ENCODE measurements at places on chromosomes 4 and X.

- DNase-seq = no peak
Observed at GRCh38 chr4:54224996-54225597, 4.0 kb upstream of the PDGFRA start.

DNA sequence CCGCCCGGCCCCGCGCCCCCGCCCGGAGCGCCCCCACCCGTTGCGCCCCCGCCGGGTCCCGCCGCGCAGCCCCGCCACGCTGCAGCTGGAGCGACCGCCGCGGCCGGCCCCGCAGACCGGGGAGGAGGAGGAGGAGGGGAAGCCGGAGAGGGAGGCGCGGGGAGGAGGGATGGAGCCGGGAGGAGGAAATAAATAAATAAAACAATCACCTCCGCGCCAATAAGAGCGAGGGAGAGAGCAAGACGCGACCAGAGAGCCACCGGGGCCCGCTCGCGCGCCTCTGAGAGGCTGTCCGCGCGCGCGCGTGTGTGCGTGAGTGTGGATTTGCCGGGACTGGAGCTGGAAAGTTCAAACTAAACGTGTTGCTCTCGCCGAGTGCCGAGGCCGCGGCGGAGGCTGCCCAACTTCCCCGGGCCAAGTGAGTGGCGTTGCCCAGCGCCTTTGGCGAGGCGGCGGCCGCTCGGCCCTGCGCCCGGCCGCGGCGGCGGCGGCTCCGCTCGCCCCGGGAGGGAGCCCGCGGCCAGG, 2184.4 kb upstream of the TENM3 start:
- DNase-seq = peak; percentile 12

GRCh38 chr4:186764457-186764856, 40.8 kb upstream of the FAT1 start:
- DNase-seq = no peak

GRCh38 chr4:73701116-73701515, 39.3 kb upstream of the CXCL8 start:
- DNase-seq = no peak

DNA sequence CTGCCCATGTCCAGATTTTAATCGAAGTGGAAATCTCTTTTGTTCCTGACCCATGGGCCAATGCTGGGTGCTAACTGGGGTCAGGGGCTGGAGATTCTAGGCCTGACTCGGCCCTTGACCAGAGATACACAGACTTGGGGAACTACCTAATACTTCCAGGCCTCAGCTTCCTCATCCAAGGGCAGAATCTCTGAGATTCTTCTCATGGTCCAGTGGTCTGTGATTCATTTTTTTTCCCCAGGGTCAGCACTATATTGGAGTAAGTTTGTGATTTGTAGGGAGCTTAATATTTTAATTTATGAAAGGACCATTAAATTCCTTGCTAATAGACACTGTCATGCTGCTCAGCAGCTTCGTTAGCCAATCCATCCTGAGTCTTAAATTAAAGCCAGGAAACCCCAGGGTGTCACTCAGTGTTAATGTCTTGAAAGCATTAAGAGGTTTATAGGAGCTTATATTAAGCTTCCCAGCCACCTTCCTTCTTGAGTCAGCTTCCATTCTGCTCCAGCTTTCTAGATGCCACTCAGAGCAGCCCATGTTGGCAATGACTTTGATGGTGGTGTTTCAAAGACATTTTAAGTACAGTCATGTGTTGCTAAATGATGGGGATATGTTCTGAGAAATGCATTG, 27.0 kb upstream of the PROM1 start:
- DNase-seq = no peak

DNA sequence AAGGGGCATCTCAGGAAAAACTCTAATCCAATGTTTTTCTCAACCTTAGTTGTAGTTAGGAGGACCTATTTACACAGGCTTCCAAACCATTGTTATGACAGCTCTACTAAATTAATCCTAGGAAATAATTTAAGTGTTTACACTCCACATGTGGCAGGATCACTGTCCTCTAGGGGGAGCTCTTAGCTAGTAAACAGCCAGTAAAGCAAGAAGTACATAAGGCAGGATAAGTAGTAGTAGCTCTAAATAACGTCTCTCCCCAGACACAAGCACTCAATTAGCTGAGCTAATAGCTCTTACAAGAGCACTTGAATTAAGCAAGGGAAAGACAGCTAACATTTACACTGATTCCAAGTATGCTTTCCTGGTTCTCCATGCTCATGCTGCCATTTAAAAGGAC, 37.3 kb downstream of the NUDT11 start:
- peak; percentile 30 for DNase-seq

GRCh38 chrX:7570432-7571029, 272.4 kb upstream of the VCX start:
- no peak for DNase-seq

DNA sequence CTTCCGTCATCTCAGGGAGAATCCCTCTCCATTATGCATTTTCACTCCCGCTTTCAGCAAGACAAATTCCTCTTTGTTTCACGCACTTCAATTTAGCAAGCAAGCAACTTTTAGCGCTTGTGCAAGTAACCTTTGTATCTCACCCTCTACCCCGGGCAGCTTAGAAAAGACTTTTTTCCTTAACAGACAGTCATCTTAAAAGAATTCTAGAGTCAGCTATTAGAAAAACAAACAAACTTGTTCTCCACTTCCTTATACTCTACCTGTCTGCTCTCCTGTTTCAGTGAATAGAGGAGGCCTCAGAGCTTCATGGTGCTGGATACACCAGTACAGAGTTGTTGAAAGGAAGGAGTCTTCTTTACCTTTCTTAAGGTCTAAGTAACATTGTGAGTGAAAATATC, 12.1 kb downstream of the TIGD2 start:
- no peak for DNase-seq

DNA sequence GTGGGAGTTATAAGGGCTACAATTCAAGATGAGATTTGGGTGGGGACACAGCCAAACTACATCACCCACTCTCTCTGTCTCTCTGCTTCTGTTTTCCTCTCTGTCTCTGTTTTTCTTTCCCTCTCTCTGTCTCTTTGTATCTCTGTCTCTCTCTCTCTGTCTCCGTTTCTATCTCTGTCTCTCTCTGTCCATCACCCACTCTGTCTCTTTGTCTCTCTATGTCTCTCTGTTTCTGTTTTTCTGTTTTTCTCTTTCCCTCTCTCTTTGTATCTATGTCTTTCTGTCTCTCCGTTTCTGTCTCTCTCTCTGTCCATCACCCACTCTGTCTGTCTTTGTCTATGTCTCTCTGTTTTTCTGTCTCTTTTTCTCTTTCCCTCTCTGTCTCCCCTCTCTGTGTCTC, 25.3 kb downstream of the IL3RA start:
- no peak for DNase-seq

DNA sequence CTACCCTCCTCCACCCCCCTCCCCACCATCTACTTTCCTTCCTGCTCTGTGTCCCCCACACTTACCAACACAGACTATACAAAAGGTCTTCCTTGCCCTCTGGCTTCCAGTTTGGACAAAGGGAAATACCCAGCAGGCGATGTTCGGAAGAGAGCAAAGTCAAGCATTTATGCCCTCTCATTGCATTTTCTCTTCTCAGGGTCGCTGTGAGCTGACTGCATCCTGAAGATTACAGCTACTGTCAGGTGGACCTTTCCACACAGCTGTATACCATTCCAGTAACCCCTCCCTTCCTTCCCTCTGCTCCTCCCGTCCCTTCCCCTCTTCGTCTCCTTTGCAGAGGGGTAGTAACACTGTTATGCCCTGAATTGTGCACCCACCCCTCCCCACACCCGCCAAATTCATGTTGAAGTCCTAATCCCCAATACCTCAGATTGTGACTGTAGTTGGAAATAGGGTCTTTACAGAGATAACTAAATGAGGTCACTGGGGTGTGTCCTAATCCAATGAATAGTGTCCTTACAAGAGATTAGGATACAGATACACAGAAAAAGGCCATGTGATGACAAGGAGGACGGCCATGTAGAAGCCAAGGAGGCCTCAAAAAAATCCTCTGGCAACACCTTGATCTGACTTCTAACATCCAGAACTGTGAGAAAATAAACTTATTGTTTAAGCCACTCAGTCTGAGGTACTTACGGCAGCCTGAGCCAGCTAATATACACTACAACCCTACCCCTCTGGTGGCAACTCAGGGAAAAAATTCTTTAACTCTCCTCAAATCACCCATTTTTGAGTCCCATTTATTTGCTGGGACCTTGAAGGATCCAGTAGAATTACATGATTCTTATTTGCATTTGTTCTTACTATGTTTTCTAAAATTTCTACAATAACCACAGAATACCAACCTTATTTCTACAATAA, 11.7 kb downstream of the MORF4L2 start:
- DNase-seq = no peak

GRCh38 chrX:13898603-13899002, 81.7 kb upstream of the GPM6B start:
- DNase-seq = peak; percentile 5

DNA sequence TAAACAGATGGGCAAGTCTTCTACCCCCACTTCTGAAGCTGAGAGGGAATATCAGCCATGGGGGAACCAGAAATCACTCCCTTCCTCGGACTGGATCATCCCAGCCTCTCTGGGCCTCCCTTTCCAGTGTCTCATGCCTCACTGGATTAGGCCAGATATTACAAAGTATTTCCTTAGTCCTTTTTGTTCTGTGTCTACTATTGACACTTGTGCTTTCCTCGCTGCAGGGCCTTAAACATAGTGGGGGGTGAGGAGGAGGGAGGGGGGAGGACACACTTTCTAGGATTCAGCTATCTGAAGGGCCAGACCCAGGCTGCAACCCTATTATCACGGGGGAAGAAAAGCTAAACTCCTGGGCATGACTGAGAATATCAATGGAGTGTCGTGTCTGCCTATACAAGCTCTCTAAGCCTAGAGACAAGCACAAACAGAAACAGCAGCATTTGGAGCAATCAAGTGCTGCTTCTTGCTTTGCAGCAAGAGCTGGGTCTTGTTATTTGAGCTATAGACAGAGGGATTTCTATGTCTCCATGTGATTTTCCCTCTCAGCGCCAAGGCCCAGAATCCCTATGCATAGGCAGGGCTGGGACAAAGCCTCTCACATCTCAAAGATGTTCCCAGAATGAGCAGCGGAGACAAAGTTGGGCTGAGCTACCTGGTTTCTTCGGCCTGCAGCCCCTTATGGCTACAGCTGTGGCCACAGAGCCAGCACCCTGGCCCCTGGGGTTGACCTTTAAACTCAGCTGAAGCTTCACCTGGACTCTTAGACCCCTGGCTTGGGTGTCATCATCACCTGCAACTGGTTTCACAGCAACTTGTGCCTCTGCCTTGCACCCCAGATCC, 20.2 kb downstream of the PJA1 start:
- no peak for DNase-seq

DNA sequence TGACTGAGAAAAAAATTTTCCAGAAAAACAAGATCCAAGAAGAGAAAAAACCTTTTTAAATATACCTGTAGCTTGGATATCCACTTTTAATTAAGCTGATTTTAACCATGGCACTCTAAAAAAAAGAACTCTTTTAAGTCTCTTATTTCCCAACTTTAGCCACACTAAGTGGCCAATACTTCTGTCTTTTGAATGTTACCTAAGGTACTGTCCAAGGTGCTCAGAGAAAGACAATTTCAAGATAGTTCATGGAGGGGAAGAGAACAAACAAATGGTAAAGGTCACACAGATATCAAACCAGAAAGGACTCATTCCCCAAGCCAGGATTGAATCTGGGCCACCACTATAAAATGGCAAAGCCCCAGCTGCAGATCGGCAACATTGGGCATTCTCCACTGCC, 10.1 kb downstream of the NLRP2B start:
- no peak for DNase-seq

DNA sequence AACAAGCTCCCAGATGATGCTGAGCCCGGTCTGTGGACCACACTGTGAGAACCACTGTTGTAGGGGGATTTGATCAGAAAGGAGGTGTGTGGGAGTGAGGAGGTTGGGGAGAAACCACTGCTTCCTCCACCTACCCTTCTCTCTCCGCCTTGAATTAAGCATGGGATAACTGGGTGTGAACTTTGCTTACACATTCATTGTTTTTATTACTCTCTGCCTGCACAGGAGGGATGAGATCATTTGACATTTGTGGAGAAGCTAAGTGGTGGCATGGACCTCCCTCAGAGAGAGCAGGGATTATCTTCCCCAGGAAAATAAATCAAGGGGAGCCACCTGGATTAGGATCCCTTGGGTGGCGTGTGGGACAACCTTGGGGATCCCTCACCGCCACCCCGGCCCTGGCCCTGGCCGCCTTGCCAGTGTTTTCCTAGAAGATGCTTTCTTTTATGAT, 212.1 kb upstream of the ATP6AP2 start:
- DNase-seq = no peak

- DNase-seq = no peak
Observed at GRCh38 chr4:18057821-18058533, 36.4 kb upstream of the LCORL start.

DNA sequence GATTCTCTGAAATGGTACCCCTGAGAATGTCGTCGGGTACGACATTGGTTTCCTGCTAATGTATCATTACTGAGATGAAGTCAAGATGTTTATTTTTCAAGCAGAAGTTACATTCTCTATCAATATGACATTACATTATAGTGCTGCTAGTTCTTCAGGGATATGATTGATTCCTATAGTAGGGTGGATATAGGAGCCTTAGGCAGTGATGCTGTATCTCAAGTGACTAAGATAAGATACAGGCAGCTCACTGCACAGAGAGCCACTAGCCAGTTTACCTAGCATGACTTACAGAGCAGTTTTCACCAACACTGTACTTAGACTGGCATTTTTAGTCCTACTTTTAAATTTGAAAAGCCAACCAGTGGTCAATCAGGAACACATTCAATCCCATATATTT, 154.9 kb downstream of the FANCB start:
- DNase-seq = no peak

GRCh38 chrX:4876268-4876667, 1162.8 kb upstream of the PRKX start:
- DNase-seq = no peak

- no peak for DNase-seq
Observed at GRCh38 chrX:129749069-129749468, 10.3 kb downstream of the XPNPEP2 start.

GRCh38 chr4:3391422-3391821, 50.3 kb upstream of the HGFAC start:
- no peak for DNase-seq

DNA sequence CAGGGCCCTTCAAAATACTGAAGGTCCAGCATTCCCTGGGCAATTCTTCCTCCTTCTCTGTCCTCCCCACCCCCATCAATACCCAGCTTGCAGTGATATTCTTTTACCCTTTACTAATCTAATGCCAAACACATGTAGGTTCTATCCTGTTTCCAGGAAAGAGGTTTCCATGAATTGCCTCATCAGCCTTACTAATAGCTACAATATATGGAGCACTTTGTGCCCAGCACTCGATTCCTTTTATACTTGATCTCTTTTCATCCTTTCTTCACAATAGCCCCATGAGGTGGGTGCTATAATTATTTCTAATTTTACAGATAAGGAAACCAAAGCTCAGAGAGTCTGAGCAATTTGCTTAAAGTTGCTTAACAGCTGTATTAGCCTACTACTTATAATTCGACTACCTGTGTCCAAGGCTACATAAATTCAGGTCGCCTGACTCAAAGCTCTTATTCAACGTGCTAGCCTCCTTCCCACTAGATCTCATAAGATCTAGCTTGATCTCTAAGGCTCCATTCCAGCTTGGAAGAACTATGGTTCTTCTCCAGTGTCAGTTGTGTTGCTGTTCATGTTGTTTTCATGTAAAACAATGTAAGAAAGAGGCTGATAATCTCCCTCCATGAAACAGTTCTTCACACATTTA, 229.6 kb upstream of the PGRMC2 start:
- no peak for DNase-seq

All from activated CD4-positive, alpha-beta T cell treated with anti-CD3 and anti-CD28 coated beads for 48 hours (primary cell).